ENCODE measurements at places on chromosomes 4 and X.

GRCh38 chr4:181291615-181292014 lies 951.6 kb upstream of the TENM3 start:
- DNase-seq: no peak

- no peak for DNase-seq
Measured at GRCh38 chrX:125096469-125096868, 223.2 kb upstream of the TEX13C start.

- DNase-seq: no peak
Measured at GRCh38 chrX:155143959-155144548, 72.2 kb upstream of the VBP1 start.

DNA sequence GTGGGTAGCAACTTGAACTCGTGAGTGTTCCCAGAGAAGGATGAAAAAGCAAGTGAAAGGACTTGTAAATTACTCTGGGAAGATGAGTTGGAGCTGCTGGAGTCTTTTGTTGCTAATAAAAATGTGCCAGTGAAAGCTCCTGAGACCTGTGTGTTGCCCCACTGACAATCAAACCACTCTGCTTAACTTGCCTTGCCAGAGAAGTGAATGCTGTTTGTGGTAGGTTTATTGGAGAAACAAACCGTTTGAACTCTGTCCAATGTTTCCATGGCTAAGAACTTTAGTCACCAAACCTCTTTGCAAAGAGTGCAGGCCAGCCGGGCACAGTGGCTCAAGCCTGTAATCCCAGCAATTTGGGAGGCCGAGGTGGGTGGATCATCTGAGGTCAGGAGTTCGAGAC lies 586.9 kb downstream of the PCDH7 start:
- no peak for DNase-seq

DNA sequence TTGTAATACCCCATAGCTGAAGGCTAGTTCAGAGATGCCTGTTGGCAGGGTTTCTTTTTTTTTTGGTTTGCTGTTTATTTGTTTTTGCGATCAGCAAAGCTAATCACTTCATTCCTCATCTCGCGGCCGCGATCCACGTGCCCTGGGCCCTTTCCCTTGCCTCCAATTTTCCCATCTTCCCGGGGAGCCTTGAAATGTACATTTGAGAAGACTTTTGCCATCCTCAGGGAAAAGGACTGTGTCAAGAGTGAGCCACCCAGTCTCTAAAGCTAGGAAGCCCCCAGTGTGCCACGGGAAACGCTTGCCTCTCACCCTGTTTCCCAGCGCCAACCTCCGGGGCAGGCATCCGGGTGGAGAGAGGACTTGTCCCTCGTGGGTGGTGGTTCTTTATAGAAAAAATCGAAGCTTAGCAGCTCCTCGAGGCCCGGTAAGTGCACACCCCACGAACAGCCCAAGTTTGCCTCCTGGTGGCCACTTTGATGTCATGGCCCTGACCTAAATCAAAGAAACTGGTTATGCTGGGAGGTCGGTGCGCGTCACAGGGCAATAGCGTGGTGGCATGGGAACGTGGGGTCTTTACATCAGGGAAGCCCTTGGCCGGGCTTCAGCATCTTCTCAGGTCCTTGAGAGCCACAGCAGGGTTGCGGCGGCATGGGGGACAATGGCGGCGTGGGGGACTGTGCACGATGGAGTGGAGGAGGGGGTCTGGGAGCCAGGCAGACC lies 42.0 kb downstream of the MAP7D3 start:
- peak; percentile 22 for DNase-seq

- no peak for DNase-seq
Measured at GRCh38 chr4:20426028-20426427, 174.3 kb downstream of the SLIT2 start.

GRCh38 chr4:24002330-24002966 lies 112.6 kb upstream of the PPARGC1A start:
- no peak for DNase-seq

GRCh38 chrX:134718105-134718965 lies 60.1 kb upstream of the PLAC1 start:
- DNase-seq: peak; percentile 8

- DNase-seq: no peak
Measured at GRCh38 chr4:114673306-114673705, 74.7 kb downstream of the UGT8 start.

- no peak for DNase-seq
Measured at GRCh38 chr4:31190671-31191070, 470.5 kb downstream of the PCDH7 start.

DNA sequence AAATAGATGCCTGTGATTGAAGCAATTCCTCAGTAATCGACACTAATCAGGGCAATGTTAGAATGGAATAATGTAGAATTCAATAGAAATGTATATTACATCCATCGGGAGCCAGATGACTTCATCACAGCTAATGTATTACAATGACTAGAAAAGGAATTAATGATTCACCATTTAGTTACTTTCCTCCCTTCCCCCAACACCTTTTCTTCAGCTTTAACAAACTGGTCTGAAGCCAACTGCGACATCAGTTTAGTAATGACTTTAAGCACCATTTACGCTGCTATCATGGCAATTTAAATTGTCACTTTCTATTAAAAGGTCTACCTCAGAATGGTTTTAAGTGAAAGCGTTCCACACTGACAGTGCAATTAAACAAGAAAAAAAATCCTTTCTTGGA lies 45.1 kb downstream of the SUPT20HL2 start:
- DNase-seq: no peak

GRCh38 chr4:105155426-105155825 lies 8.8 kb downstream of the TET2 start:
- DNase-seq: no peak

Data from RPMI8226 (cell line).